Lung (tissue), 17 donors: ENCODE measurements at places on chromosomes 6 and 20. TPM values are rescaled to one million over a fixed set of nuclear protein-coding genes. Genes with fewer than 3 reads are reported as not detected.
A peak's percentile ranks its signal among the peaks of the same experiment; 100 is the strongest.

DNA sequence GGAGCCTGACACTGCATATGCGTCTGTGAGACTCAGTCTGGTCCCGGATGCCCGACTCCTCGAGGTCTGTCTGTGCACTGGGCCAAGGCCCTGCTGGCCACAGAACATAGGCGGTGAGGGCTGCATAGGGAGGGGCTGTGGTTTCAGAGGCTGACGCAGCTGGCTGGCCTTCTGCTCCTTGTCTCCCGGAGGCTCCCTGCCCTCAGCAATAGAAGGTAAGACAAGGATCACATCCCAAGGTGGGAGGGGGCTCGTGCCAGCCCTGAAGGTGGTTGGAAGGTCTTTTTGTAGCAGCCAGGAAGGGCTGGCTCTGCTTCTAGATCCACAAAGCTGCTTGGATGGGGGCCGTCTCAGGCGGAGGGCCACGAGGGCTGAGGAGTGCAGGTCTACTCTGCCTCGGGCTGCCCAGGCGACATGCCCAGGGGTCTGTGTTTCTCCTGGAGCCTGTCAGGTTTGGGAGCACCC is 239.8 kb upstream of the SULF2 start:
- H3K4me3 ChIP-seq: no peak overlapping the region
- peak; percentile 70 for DNase-seq
- H3K36me3 ChIP-seq: no peaks in the 10 kb centered on the region
- H3K27me3 ChIP-seq: peaks cover 5% of the 10 kb centered on the region
- no peaks in the 10 kb centered on the region for H3K4me1 ChIP-seq
- H3K27ac ChIP-seq: no peak overlapping the region

DNA sequence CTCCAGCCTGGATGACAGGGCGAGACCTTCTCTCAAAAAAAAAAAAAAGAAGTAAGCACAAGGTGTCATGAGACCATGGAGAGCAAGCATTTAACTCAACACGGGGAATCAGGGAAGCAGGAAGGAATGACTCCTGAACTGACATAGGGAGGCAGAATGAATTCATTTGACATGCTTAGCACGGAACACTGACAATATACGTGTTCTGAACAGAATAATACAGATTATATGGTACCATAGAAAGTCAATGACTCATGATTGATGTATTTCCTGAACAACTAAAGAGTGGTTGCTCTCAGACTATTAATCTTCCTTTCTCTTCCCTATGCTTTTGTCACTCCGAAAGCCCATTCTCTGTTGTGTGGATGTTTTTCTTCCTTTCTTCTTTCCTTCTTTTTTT is 20.7 kb upstream of the ASIP start:
- no peak overlapping the region for H3K4me3 ChIP-seq
- peaks cover 2% of the 10 kb centered on the region for H3K4me1 ChIP-seq
- H3K27me3 ChIP-seq: no peaks in the 10 kb centered on the region
- DNase-seq: no peak
- no peak overlapping the region for H3K27ac ChIP-seq
- H3K36me3 ChIP-seq: no peaks in the 10 kb centered on the region

FBXO9 gene
- total RNA-seq: 117 TPM

GRCh38 chr6:135266675-135267074 is 85.6 kb downstream of the MYB start:
- no peak overlapping the region for H3K4me3 ChIP-seq
- peaks cover 6% of the 10 kb centered on the region for H3K4me1 ChIP-seq
- no peak for DNase-seq
- H3K27me3 ChIP-seq: no peaks in the 10 kb centered on the region

- H3K27ac ChIP-seq: no peak overlapping the region
- H3K27me3 ChIP-seq: peaks cover 21% of the 10 kb centered on the region
- H3K4me1 ChIP-seq: no peaks in the 10 kb centered on the region
- no peak overlapping the region for H3K4me3 ChIP-seq
- H3K36me3 ChIP-seq: peaks cover 21% of the 10 kb centered on the region
- DNase-seq: peak; percentile 58
Measured at GRCh38 chr6:33192671-33193602, 670 bp upstream of the COL11A2 start.

- H3K4me3 ChIP-seq: no peak overlapping the region
- no peaks in the 10 kb centered on the region for H3K36me3 ChIP-seq
- no peaks in the 10 kb centered on the region for H3K4me1 ChIP-seq
- no peak for DNase-seq
- H3K27me3 ChIP-seq: no peaks in the 10 kb centered on the region
Measured at GRCh38 chr6:5078121-5078669, 6.9 kb upstream of the PPP1R3G start.

DXO gene
- total RNA-seq: 11.9 TPM

GRCh38 chr6:165042912-165043311 is 266.5 kb downstream of the C6orf118 start:
- H3K27ac ChIP-seq: no peak overlapping the region
- no peaks in the 10 kb centered on the region for H3K27me3 ChIP-seq
- no peaks in the 10 kb centered on the region for H3K36me3 ChIP-seq
- DNase-seq: no peak
- no peak overlapping the region for H3K4me3 ChIP-seq
- no peaks in the 10 kb centered on the region for H3K4me1 ChIP-seq

DNA sequence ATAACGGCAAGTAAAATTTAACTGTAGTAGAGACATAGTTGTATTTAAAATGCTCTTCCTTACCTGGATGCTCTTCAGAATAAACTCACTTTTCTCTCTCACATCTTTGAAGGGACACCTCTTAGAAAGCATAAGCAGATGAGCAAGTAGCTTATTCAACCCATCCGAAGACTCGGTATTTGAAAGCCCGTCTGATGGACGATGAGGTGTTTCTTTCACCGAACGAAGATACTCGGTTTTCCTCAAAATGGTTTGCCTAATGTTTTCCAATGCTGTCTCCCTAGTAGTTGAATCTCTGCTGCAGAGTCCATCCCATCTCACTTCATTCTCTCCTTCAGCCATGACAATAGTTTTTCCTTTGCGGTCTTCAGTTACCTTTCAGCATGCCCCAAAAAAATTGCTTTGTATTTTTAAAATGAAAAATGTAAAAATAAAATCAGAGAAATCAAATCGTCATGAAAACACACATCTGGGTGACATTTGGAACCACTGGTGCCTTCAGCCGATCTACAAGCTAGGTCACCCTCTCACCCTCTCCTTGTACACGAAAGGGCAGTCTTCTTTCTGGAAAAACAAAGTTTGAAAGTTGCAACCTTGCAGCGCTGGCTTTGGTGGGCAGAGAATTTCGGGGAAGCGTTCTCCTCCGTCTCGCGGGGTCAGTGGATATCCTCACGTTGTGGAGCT is 772 bp downstream of the SESN1 start:
- peaks cover 42% of the 10 kb centered on the region for H3K4me1 ChIP-seq
- DNase-seq: no peak
- H3K27me3 ChIP-seq: no peaks in the 10 kb centered on the region
- H3K36me3 ChIP-seq: peaks cover 2% of the 10 kb centered on the region
- peak overlapping the region; percentile 99 for H3K27ac ChIP-seq

DNA sequence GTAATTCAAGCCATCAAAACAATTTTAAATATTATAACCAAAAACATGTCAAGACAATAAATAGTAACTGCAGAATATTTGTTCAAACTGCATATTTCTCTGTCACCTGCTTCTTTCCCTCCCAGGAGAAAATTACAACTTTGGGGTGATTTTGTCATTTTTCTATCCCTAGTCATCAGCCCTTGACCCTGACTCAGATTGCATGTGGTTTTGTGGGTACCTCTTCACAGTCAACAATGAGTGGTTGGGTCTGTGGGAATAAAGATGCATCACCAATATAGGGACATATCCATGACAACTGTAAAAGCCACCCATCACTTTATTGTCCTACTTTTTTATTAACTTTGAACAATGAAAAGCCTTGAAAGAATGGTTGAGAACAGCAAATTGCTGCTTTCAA is 7.3 kb downstream of the COL10A1 start:
- no peaks in the 10 kb centered on the region for H3K27me3 ChIP-seq
- DNase-seq: no peak
- no peak overlapping the region for H3K27ac ChIP-seq
- H3K36me3 ChIP-seq: peaks cover 18% of the 10 kb centered on the region
- no peak overlapping the region for H3K4me3 ChIP-seq
- H3K4me1 ChIP-seq: no peaks in the 10 kb centered on the region

- H3K4me1 ChIP-seq: no peaks in the 10 kb centered on the region
- no peaks in the 10 kb centered on the region for H3K27me3 ChIP-seq
- DNase-seq: no peak
- no peak overlapping the region for H3K27ac ChIP-seq
Measured at GRCh38 chr6:36720251-36721141, 22.9 kb downstream of the RAB44 start.
